ENCODE measurements at places on chromosomes 11 and 22. TPM values are rescaled to one million over a fixed set of nuclear protein-coding genes. Genes with fewer than 3 reads are reported as not detected.

MMP13 gene
- 0.12 TPM for total RNA-seq

TMEM223 gene
- total RNA-seq: 6.6 TPM

APOL6 gene
- 2.9 TPM for total RNA-seq

PEX26 gene
- total RNA-seq: 15.0 TPM

UBASH3B gene
- total RNA-seq: 1.9 TPM

GRCh38 chr11:65394125-65394536 lies 7.7 kb downstream of the FRMD8 start:
- DNase-seq: no peak

DNA sequence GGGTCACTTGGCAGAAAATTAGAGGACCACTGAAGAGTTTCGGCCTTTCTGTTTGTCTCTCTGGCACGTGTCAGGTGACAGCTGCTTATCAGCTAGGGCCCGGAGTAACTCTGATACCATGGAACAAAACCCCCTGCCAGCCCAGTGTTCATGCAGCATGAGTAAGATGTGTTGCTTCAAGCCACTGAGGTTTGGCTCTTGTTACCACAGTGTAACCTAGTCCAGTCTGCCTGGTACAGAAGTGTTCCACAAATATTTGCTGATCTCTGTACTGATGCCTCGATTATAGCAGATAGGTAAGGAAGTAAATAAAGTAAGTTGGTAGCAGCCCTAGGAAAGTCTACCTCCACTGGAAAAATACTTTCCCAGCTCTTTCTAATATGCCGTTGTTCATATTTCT lies 20.5 kb upstream of the ETS1 start:
- no peak for DNase-seq

DNA sequence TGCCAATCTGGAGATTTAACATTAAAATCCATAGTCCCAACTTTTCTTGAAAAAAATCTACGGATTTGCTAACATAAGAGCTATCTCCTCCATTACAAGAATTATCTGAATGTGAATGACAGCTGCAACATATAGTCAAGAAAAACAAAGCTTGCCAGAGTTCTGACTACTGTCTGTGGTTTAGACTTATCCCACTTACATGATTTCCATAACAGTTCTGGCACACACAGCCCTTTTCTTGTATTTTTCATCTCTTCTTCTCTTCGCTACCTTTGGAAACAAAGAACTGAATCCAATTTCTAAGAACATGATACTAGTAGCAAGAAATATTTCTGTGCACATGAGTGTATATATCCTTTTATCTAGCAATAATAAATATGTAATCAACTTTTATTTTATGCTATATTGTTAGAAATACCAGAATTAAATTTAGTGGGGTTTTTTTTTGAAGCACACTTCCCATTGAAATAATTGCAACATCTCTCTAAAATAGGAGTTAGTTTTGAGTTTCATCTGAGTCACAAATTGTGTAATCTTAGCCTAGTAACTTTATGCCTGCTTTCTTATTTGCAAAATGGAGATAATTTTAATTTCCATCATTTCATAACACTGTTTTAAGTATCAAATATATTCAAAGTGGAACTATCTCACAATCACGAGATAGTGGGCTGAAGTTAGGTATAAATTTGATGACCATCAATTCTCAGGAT lies 1217.6 kb downstream of the JRKL start:
- no peak for DNase-seq

DNA sequence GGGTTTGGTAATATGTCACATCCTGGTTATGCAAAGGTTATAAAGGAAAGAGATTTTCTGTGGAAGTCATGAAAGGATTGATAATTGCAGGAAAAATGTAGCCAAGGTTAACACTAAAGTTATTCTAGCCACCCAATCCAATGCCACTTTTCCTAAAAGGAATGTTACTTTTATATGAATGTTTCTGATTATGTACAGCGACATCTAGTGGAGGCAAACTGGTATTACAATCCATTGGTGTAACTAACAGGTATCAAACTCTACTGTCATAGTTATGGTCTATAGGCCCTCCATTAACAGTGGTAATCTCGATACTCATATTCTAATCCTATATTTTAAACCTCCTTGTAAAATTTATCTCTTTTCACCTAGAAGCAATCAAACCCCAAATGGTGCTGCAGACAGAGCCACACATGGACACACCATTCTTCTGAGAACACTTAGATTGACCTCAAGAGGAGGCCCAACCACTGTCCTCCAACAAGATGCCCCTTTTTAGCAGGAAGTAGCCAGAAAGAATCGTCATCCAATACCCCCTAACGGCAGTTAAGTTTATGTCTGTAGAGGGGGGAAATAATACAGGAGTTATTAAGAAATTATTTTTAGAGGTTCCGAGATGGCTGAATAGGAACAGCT lies 74.9 kb upstream of the RAG2 start:
- DNase-seq: no peak

DNA sequence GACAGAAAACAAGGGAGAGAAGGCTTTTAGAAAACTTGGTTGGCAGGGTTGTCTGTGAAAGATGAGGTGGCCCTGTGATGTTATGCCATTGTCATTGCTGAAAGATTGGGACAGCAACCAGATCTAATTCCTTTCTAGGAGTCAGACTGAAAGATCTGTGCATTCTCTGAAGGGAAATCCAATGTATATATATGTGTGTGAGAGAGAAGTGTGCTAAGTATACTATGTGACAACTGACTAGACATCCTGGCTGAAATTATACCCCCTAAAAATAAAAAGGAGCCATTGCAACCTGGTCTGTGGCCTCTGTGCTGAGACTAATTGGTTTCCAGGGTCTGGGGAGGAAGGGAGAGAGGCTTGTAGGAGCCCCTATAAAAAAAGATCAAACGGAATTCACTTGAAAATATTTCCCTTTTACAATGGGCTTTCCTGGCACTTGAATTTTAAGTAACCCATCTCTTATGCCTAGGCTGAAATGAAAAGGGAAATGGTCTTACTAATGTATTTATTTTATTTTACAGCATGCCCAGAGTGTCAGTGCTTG lies 1.2 kb upstream of the MPPED2 start:
- DNase-seq: no peak

GRCh38 chr22:49815641-49816091 lies 12.0 kb downstream of the BRD1 start:
- no peak for DNase-seq

GRCh38 chr22:50576806-50577696 lies 1.2 kb downstream of the CPT1B start:
- no peak for DNase-seq

- no peak for DNase-seq
Observed at GRCh38 chr11:134632347-134633119, 220.5 kb upstream of the B3GAT1 start.

DNA sequence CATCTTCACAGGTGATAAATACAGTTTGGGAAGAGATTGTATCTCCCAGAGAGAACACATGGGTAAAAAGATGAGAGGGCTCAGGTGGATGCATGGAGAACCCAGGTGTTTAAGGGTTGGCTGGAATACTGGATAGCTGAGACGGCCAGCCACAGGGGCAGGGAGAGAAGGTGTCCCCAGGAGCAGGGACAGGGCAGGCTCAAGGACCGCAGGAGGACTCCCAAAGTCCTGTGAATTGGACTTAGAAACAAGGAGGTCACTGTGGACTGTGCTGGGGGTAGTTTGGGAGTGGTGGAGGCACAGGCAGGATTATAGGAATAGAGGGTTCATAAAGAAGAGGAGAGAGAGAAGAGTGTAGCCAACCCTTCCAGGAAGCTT lies 103.8 kb upstream of the PARVA start:
- DNase-seq: no peak

DNA sequence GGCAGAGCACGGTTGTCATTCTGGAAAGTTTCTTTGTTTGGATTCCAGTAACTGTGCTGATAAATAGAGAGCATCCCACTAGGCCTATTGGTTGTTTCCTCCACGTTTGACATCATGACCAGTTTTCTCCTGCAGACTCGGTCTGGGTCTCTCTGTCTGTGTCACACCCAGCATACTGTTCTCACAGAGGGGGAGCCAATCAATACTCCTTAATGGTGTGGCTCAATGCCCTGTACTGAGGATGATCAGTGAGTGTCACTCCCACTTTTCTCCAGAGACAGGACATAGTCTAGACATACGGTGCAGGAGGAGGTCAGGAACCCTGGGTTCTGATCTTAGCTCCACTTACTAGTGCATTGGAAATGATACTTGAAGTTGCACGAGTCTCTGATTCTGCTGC lies 88.2 kb upstream of the BLID start:
- DNase-seq: no peak

DNA sequence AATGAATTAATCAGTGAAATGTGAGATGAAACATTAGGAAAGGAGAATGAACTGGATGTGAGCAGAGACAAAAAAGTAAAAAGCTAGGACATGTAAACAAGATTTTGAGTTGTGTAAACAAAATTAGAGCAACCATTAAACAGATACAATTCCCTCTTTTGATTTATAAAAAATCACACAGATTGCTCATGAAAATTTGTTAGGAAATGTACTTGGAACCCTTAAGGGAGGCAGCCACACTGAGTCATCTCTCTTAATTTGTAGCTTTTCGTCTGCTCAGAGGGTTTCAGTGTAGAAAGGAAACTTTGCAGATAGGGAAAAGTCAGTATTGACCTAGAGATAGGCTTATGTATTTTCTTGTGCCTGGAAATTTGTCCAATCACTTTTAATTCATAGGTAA lies 49.6 kb upstream of the ME3 start:
- no peak for DNase-seq

DNA sequence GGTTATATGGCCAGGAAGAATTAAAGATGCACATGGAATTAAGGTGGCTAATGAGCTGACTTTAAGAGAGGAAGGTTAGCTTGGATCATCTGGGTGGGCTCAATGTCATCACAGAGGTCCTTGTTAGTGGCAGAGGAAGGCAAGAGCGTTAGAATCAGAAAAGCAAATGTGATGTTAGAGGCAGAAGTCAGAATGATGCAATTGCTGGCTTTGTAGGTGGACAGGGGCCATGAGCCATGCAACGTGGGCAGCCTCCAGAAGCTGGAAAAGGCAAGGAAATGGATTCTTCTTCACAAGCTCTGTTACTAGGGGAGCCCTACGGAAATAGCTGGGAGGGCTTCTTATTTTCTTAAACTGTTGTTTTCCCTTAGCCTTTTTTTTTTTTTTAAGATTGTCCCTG lies 2.3 kb upstream of the CBLIF start:
- DNase-seq: no peak

- no peak for DNase-seq
Observed at GRCh38 chr11:1200611-1201191, 22.2 kb upstream of the MUC5B start.

All from pancreas (tissue), 10 donors.